ENCODE measurements at places on chromosomes 3 and 15. TPM values are rescaled to one million over a fixed set of nuclear protein-coding genes. Genes with fewer than 3 reads are reported as not detected.

The RAB7A gene
- 270 TPM for total RNA-seq

The HRG gene
- not detected for total RNA-seq

The CTXND1 gene
- 2.5 TPM for total RNA-seq

The TMEM212 gene
- total RNA-seq, result not detected

The CRYGS gene
- total RNA-seq, result 3.4 TPM

The CCDC50 gene
- 65.3 TPM for total RNA-seq

The COPS2 gene
- total RNA-seq, result 70.8 TPM

All from ureter (tissue), 1 donor.